ENCODE measurements at places on chromosomes 5 and 9. TPM values are rescaled to one million over a fixed set of nuclear protein-coding genes. Genes with fewer than 3 reads are reported as not detected.

Gene NRG2
- polyA plus RNA-seq: 1.4 TPM

Gene CCL19
- polyA plus RNA-seq: 0.66 TPM

Gene PCDHGC5
- polyA plus RNA-seq: 1.4 TPM

Gene CCDC171
- 0.61 TPM for polyA plus RNA-seq

Gene NUTM2G
- polyA plus RNA-seq: 0.02 TPM

Gene MYORG
- polyA plus RNA-seq: 1.9 TPM

All from right cardiac atrium (tissue), 5 donors.